Stimulated activated naive CD4-positive, alpha-beta T cell (primary cell): ENCODE measurements at places on chromosomes 5 and 9.

GRCh38 chr5:74766418-74766848 is 484 bp downstream of the GFM2 start:
- no peak for DNase-seq

DNA sequence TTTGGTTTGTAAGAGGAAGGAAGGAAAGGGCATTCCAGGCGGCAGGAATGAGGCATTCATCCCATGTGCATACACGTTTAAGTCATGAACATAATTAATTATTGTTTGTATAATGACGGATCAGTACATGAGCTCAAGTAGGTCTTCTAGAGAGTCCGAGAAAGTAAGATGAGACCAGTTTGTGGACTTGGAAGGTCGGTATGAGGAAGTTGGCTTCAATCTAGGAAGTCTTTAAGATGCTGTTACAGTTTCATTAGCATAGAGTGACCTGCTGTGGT is 2.1 kb downstream of the GTF3C4 start:
- no peak for DNase-seq

DNA sequence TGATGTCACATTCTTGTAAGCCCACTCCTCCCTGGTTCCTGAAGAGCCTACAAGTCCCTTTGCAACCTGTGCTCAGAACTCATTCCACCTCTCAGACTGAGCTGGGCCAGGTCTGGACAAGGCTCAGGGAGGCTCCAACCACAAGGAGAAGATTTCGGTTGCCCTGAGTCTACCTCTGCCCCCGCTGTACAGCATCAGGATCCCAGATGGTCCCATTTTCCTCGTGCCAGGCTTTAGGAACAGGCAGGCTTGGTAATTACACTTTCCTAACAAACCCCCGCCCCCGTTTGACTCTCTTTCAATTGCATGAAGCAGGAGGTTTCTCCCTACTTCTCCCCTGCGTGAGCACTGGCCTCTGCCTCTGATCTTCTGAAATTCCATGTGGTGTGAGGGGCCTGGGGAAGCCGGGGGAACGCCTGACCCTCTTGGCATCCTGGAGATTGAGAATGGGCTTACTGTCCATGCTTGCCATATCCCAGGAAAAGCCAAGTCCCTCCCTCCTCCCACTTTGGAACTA is 86.9 kb upstream of the CTNNA1 start:
- DNase-seq = no peak

DNA sequence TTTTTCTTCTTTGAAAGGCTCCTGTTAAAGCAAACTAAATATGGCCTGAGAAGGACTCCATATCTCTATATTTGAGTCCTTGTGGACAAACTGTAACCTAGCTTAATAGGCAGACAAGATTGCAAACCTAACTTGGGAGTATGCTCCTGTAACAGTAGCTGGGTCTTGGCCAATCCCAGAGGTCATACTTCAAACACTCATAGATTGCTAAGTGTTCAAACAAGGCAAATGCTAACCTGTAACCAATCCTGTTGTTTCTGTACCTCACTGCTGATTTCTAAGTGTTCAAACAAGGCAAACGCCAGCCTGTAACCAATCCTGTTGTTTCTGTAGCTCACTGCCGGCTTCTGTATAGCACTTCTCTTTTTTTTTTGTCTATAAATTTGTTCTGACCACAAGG is 50.6 kb upstream of the CLK4 start:
- DNase-seq = no peak

- no peak for DNase-seq
Observed at GRCh38 chr5:61416010-61416409, 84.0 kb downstream of the ZSWIM6 start.

- DNase-seq = no peak
Observed at GRCh38 chr9:136282272-136282861, 21.5 kb downstream of the CCDC187 start.

DNA sequence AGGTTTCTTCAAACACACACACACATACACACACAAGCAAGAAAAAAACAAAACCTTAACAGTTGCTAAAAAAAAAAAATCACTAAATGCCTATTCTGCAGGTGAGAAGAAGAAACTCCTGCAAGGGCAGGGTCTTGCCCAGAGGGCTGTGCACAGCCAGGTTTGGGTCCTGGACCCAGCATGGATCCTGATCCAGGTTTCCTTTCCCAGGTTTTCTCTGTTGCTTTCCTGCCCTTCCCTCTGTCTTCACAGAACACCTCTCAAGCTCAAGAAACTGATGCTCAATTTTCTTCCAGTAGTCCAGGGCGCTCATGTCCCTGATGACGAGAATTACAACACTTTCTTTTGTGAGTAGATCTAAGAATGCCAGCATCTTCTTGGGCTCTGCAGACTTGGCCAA is 136.6 kb downstream of the PAX5 start:
- no peak for DNase-seq

DNA sequence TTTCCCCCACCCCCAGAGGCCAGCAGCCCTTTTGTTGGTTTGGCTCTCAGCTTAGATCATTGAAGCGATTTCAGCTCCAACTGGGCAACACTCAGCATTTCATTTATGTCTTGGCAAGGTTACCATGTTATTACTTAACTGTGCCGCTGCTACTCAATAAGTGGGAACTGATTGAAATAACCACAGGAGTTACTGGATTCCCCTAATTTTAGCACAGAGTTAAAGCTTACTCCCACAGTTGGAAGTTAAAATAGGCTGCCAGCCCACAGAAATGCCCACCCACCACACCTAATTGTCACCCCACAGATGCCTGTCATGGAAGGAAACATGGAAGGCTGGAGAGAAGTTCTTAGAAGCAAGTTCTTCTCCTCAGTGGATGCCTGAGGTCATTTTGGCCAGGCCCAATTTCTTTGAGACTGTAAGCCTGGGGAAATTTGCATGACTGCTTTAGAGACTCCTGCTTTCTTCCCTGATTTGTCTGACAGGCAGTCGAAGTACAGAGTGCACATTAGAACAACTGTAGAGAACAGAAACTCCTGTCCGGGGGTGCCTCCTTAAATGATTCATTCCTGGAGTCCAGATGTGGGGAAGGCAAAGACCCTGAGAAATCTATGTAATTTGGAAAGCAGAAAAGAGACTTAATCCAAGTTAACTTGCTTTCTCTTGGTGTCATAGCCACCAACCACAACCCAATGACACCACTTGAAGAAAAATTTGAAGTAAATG is 370.0 kb downstream of the ZSWIM6 start:
- DNase-seq = no peak

DNA sequence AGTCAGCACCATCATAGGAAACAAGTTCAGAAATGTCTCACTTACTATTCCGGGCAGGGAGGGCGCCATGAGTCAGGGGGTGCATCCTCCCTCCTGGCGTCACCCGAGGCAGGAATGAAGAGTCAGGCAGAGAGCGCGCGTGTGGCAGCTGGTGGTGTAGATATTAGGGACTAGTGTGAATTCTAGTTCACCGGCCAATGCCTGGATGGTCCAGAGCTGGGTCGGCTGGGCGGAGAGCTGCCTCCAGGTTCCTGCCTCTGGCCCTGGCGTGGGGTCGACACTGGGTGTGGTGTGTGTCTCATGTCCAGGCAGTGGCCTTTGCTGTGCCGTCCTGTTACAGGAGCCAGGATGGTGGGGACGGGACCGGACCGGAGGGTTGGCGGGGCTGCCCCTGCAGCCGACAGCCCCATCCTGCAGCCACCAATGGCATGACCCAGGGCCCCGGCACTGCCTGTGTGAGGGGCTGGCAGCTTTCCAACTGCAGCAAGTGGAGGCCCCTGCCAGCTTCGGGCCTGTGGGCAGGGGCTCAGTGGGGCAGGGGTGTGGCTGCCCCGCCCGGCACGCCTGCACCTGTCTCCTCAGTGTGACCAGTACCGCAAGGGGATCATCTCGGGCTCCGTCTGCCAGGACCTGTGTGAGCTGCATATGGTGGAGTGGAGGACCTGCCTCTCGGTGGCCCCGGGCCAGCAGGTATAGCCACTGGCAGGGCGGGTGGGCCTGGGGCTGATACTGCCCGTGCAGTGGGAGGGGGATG is 9.1 kb downstream of the DIPK1B start:
- no peak for DNase-seq

DNA sequence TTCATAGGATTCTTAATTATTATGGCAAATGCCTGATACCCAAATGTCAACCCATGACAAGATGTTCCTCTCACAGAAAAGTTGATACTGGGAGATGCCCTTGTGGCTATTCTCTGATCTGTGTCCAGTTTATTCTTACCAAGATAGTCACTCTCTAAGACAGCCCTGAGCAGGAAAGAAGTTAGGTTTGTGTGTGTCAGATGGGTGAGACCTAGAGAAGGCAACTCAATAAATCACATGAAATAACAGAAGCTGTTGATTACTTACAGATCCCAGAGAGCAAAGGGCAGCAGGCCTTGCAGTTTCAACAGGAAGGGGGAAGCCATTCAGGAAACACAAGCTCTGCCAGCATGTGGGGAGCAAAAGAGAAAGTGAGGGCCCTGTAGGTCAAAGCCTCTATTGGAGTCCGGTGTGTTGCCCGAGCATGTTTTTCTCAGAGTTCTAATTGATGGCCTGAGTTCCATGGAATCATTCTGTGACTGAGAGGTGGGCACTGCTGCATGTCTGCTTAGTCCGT is 1193.7 kb upstream of the CDH18 start:
- DNase-seq = no peak

GRCh38 chr5:10634562-10634961 is 70.7 kb downstream of the ANKRD33B start:
- no peak for DNase-seq

DNA sequence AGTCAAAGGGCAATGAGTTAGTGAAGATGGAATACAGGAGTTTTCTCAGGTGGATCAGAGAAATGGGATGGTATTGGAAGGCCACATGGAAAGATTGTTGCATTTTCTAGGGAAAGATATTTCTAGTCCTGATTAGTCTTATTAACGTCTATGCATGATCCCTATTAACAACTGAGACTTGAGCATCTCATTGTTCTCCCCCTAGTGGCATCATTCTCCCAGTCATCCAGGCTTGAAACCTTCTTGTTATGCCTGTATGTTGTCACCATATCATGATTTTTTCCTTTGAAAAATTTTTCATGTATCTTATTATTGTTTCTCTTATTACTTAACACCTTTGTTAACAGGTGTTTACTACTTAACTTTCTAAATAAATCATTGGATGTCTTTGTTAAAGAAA is 34.4 kb downstream of the KIF2A start:
- peak; percentile 10 for DNase-seq

DNA sequence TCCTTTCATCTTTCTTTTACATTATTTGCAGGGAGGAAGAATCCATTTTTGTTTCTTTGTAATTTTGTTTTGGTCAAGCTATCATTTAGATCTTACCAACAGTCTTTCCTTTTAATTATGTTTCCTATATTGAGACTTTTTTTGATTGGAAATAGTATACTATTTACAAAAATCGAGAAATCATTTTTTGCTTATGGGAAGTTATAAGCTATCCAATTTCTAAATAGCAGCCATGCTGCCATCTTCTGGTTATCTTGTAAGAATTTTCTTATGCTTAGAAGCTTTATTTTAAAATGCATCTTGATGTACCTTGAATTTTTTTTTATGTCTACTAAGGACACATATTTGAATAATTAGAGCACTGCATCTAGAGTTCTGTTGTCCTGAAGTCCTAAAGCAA is 821.2 kb downstream of the PTPRD start:
- no peak for DNase-seq

GRCh38 chr5:124342986-124343385 is 403.5 kb downstream of the ZNF608 start:
- no peak for DNase-seq

GRCh38 chr9:79013715-79014610 is 557.8 kb upstream of the TLE4 start:
- DNase-seq = no peak

DNA sequence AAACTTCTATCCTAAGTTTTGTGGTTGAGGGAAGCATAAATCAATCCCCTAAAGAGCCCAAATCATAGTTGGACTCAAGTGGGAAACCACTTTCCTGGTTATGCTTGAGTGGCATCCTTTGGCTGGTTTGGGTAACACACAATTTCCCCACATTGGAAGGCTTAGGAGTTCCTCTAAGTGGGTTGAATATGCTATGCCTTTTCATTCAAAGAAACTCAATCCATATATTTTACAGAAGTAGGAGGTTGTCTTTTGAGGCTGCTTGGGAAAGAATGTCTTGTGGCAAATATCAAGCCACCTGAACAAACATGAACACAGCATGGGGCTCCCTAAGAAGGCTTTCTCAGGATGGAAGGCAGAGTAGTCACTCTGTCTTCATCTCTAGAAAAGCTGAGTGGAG is 121.1 kb downstream of the SPATA31D1 start:
- no peak for DNase-seq

- no peak for DNase-seq
Observed at GRCh38 chr9:93122721-93123221, 11.3 kb downstream of the NINJ1 start.

DNA sequence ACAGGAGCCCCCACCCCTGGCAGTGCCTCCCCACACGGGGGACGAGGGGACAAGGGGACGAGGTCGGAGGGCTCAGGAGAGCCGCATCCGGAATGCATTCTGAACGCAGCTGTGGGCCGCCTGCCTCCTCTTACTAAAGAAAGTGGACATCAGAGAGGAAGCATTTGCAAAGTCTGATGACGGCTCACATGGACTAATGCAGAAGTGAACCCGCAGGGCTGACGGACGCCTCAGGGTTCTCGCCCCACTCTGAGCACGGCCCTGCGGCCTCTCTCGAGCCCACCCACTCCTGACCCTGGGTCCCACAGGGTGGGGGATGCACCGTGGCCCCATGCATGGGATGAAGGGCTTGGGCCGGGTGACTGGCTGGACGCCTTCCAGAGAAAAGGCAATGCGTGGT is 5.9 kb downstream of the LPCAT1 start:
- DNase-seq = no peak
